ENCODE measurements at places on chromosomes 3 and 15.

- no peak for DNase-seq
Observed at GRCh38 chr15:40016224-40016865, 22.6 kb downstream of the SRP14 start.

DNA sequence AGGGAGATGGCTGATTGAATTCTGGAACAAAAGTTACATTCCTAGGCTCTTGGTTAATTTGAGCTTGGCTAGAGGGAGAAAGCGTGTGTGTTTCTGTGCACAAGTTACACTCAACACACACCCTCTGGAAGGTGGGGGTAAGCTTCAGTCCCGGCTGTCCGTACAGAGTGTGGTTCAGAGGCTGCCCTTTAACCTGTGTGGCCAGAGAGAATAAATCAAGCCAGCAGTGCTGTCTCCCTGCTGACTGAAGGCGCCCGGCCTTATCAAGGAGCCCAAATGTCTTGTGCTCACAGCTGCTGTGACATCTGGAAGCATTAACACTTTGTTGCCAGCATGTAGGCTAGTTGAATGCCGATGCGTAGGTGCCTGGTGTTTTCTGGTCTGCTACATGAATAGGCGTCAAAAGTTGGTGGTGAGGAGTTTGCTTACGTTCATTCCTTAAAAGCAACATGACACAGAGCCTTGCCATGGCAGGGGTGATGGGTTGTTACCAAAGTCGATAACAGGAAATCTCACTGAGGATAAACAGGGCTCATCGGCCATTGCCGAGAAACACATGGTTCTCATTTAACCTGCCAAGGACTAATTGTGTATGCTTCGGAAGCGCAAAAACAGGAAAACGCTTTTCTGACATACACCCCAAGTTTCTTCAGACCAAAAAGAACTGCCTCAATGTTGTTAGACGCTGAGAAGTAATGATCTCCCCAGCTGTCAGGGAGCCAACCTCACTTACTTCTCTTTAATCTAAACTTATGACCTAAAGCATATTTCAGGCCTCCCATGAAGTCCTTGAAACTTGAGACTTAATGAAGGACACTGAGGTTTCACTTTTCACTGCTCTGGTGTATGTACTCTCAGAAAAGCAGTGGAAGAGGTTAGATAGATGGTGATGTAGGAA, 95.8 kb upstream of the CTDSPL start:
- no peak for DNase-seq

DNA sequence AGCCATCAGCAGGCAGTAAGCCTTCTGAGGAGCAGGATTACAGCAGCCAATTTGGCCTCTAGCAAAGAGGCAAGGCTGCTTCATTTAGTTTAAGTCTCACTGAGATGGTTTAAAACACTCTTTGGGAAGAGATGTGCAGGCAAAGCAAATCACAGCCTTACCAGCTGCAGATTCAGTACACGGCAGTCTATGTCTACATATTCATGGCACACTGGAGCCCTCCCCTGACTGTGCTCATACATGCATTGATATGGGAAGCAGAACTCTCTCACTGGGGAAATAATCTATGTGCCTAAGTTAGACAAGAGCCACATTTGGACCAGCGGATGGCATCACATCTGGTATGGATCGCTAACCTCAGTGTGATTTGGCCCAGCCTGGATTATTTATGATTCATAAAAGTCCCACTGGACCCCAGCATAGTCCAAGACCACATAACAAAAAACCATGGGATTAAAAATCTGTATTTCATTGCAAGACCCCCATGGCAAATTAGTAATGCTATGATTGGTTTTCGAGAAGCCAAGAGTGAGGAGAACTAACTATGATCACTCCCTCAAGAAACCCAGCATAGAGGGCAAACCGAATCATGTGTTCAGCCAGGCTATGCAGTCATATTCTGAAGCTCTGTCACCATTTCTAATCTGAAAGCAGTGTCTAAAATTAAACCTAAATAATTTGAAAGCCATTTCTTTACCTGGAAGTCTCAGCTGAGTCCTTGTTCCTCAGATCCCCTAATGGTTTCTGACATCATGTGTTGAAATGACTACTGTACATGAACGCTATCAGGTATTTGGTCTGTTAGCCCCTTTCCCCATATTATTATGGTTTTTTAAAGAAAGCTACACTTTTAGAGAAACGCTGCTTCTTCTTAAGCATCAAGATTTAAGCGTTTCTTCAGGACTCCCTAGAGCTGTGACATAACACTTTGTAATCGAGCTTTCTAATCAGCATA, 1.2 kb downstream of the PRICKLE2 start:
- peak; percentile 37 for DNase-seq

DNA sequence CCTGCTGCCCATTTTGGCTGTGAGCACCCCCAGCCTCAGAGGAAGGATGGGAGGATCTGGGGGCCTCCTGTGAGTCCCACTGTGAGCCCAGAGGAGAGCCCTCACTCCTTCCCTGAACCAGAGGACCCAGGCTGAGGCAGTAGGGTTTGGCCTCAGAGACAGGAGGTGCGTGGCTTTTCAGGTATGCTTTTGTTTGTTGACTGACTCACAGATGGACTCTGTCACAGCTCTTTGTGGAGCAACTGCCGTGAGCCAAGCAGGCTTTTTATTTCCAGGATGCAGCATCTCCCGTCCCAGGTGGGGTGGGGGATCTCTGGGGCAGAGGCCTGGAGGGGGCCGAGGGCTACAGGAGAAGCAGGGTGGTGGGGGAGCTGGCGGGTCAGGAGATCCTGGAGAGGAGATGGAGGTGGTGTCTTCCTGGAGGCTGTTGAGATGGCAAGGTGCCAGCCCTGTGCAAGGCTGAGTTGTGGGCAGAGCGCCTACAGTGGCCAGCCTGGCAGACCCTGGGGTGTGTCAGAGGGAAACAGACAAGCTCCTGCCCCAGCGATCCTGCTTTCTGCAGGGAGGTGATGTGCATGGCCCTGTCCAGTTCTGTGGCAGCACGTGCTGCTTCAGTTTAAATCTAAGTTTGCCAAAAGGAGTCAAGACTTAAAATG, 24.0 kb downstream of the PLXNA1 start:
- DNase-seq = no peak

DNA sequence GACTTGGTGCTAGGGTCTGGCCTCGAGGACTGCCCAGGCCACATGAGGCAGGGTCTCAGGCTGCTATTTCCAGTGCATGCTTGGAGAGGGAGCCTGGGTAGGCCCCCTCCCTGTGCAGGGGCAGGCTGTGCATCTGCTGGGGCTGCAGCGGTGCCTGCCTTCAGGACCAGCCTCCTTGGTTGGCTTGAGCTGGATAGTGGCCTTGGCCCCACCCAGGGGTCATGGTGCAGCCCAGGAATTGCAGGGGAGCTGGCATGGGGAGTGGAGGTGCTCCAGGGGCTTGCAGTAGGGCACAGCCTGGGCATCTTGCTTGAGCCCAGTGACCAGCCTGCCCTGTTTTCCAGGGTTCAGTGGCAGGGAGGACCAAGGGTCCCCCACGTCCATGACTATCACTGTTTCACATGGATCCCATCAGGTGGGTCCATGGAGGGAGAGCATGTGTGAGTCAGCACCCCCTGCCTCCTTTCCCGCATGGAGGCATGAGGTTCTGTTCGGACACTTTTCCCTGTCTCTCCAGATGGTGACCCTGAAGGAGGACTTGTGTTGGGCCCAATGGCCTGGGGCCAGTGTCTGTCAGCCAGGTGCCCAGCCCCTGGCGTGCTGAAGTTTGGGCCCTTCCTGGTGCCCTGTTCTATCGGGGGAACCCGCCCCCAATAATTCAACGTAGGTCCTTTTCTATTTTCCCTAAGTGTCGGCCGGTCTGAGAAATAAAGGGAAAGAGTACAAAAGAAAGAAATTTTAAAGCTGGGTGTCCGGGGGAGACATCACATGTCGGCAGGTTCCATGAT, 218.6 kb downstream of the SNRPN start:
- DNase-seq = no peak

- peak; percentile 6 for DNase-seq
Observed at GRCh38 chr3:70518356-70518755, 205.9 kb upstream of the MDFIC2 start.
